Activated B cell treated with CpG ODN at 0.5 μM for 24 hours (primary cell): ENCODE measurements at places on chromosomes 4 and X. TPM values are rescaled to one million over a fixed set of nuclear protein-coding genes. Genes with fewer than 3 reads are reported as not detected.

GRCh38 chrX:79564362-79564761, 197.2 kb upstream of the ITM2A start:
- no peaks in the 10 kb centered on the region for H3K4me1 ChIP-seq
- no peak for DNase-seq
- no peaks in the 10 kb centered on the region for H3K27me3 ChIP-seq
- H3K36me3 ChIP-seq: no peaks in the 10 kb centered on the region

DNA sequence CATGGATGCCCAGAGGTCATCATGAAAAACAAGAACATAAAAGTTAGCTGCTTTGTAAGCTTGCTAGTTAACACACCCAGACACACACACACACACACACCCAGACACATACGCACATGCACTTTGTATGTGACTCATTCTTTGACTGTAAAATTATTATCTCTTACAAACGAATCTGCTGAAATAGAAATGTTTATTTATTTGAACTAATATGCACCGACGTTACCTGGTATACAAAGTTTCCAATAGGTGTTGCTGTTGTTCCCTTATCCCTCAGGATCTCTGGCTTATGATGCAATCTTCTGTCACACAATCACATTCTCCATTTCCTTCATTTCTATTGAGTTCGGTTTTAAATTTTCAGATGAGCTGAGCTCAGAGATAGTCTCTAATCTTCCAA, 209.3 kb downstream of the PTTG2 start:
- peaks cover 22% of the 10 kb centered on the region for H3K27me3 ChIP-seq
- no peaks in the 10 kb centered on the region for H3K36me3 ChIP-seq
- H3K4me1 ChIP-seq: no peaks in the 10 kb centered on the region
- H3K4me3 ChIP-seq: no peak overlapping the region
- H3K27ac ChIP-seq: no peak overlapping the region

GRCh38 chr4:175542786-175543185, 269.3 kb downstream of the GPM6A start:
- H3K27ac ChIP-seq: no peak overlapping the region
- no peaks in the 10 kb centered on the region for H3K27me3 ChIP-seq
- H3K4me1 ChIP-seq: no peaks in the 10 kb centered on the region

GRCh38 chrX:9767375-9767774, 1.7 kb upstream of the GPR143 start:
- H3K36me3 ChIP-seq: no peaks in the 10 kb centered on the region
- H3K27ac ChIP-seq: no peak overlapping the region
- peaks cover 4% of the 10 kb centered on the region for H3K27me3 ChIP-seq
- no peak overlapping the region for H3K4me3 ChIP-seq
- DNase-seq: no peak

DNA sequence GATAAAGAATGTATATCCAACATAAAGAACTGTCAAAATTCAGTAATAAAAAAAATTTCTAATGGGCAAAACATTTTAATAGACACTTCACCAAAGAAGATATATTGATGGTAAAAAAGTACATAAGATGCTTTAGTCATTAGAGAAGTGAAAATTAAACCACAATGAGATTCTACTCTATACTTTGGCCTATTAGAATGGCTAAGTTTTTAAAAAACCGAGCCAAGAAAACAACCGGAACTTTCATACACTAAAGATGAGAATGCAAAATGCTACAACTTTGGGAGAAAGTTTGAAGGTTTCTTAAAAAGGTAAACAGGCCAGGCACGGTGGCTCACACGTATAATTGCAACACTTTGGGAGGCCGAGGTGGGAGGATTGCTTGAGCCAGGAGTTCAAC, 20.8 kb downstream of the CNOT6L start:
- no peak for DNase-seq
- no peak overlapping the region for H3K27ac ChIP-seq
- H3K27me3 ChIP-seq: no peaks in the 10 kb centered on the region

- H3K4me3 ChIP-seq: no peak overlapping the region
- peaks cover 10% of the 10 kb centered on the region for H3K27me3 ChIP-seq
- no peaks in the 10 kb centered on the region for H3K36me3 ChIP-seq
- no peaks in the 10 kb centered on the region for H3K4me1 ChIP-seq
- no peak for DNase-seq
These were observed 188.4 kb upstream of the TBC1D9 start for GRCh38 chr4:140944572-140944971.

CNGA1 gene
- not detected in 2 replicates for total RNA-seq
